ENCODE measurements at places on chromosomes 16 and 17. TPM values are rescaled to one million over a fixed set of nuclear protein-coding genes. Genes with fewer than 3 reads are reported as not detected.

DNA sequence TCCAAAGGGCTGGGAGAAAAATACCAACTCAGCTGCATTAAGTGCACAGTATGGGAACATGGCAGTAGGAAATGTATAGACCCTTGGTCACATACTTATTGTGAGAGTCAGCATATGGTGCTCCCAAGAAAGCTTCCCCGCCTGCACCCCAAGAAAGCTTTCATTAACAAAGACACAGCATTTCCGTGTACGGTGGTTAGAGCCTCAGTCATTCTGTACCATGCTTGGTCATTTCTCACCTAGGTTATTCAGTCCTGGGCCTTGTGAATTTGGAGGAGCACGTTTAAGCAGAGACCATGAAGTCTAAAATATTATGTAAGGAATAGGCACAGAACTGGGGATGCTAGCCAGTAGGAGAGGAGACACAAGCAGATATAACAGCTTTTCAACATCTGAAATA, 56.1 kb downstream of the ESRP2 start:
- H3K36me3 ChIP-seq: peaks cover 21% of the 10 kb centered on the region
- no peaks in the 10 kb centered on the region for H3K27me3 ChIP-seq
- H3K27ac ChIP-seq: no peak overlapping the region
- no peak for DNase-seq
- peak overlapping the region; percentile 28 for H3K4me3 ChIP-seq

The ZACN gene
- total RNA-seq: not detected

The CCL16 gene
- not detected for total RNA-seq

DNA sequence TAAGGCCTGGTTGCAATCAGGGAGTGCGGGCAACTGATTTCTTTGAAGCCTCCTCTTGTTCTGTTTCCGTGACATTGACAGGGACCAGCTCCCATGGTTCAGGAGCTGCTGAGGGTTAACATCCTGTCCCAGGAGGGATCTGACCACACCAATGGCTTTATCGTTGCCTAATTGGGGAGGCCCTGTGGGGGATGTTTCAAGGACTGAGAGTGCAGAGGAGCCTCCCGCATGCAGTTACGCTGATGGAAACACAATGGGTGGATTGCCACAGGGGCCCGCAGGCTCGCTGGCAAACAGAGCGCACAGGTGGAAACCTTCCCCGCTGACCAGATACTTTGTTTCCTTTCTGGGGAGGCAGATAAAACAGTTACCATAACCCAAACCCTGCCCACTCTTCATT, 23.8 kb upstream of the ABCC1 start:
- H3K36me3 ChIP-seq: no peaks in the 10 kb centered on the region
- no peak overlapping the region for H3K27ac ChIP-seq
- no peak overlapping the region for H3K4me3 ChIP-seq
- no peaks in the 10 kb centered on the region for H3K27me3 ChIP-seq

The AGRP gene
- not detected for total RNA-seq

The HSF5 gene
- total RNA-seq: 0.10 TPM

GRCh38 chr17:60720763-60721531, 43.3 kb downstream of the BCAS3 start:
- no peak overlapping the region for H3K27ac ChIP-seq
- H3K36me3 ChIP-seq: no peaks in the 10 kb centered on the region
- peak; percentile 56 for DNase-seq
- no peak overlapping the region for H3K4me3 ChIP-seq
- no peaks in the 10 kb centered on the region for H3K27me3 ChIP-seq

GRCh38 chr17:75637143-75637538, 3.9 kb downstream of the SMIM5 start:
- no peak for DNase-seq
- H3K27ac ChIP-seq: no peak overlapping the region
- peaks cover 3% of the 10 kb centered on the region for H3K36me3 ChIP-seq
- H3K4me3 ChIP-seq: no peak overlapping the region
- H3K27me3 ChIP-seq: peaks cover 4% of the 10 kb centered on the region

DNA sequence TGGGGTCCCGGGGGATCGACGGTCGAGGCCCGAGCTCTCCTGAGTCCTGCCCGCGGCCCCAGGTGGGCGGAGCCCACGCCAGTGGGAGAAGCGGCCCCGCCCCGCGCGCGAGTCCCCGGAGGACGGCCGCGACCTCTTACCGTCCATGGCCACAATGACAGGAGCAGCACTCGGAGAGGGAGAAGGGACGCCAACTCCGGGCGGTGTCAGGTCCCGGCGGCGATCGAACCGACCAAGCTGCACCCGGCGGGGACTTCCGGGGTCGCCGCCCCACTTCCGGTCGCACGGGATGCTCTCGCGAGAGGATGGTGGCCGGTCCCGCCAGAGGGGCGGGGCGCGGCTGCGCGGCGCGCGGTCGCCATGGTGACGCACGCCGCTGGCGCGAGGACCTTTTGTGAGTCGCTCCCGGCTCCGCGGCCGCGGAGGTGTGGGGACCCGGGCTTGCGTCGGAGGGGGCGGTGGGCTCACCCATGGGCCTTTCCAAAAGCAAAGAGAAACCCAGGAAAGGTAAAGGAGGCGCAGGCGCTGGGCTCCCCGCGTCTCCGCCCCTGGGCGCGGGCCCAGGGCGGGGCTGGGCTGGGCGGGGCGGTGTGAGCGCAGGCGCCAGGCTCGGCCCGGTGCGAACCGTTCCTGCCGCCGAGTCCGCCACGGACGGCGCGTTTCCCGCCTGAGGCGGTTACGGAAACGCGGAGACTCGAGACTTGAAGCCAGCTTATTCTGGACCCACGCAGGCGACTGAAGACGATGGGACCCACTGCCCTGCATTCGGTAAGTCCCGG, at the start of the genes CHMP1A and SPATA33:
CHMP1A (minus strand) TSS at position 267 of the 779 bp plus-strand sequence; CDS start at position 147, 120 bp downstream.
SPATA33 (plus strand) TSS at position 395 of the 779 bp plus-strand sequence; CDS start at position 471, 76 bp downstream.
- peaks cover 12% of the 10 kb centered on the region for H3K27me3 ChIP-seq
- peak; percentile 91 for DNase-seq
- H3K4me3 ChIP-seq: peak within 1 kb of the TSS; percentile 97
- H3K4me1 ChIP-seq: peaks cover 8% of the 10 kb centered on the region
- H3K27ac ChIP-seq: peak within 1 kb of the TSS; percentile 72

DNA sequence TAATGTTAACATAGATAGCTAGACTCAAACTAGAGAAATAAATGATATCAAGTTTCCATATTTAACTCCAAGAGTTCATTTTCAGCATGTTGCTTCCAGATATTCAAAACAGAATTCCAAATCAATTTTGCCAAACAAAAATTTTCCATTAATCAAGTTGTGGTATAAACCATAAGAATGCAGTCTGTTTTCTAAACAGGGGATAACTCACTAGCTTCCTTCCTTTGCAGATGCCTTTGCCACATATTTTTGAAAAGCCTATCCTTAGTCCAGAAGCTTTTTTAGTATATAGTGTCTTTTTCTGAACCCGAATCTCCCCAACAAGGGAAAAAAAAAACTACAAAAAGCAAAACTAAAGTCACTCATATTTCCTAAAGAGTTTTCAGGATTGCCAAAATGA, 61.5 kb downstream of the HELZ start:
- no peak for DNase-seq
- H3K4me1 ChIP-seq: no peaks in the 10 kb centered on the region

DNA sequence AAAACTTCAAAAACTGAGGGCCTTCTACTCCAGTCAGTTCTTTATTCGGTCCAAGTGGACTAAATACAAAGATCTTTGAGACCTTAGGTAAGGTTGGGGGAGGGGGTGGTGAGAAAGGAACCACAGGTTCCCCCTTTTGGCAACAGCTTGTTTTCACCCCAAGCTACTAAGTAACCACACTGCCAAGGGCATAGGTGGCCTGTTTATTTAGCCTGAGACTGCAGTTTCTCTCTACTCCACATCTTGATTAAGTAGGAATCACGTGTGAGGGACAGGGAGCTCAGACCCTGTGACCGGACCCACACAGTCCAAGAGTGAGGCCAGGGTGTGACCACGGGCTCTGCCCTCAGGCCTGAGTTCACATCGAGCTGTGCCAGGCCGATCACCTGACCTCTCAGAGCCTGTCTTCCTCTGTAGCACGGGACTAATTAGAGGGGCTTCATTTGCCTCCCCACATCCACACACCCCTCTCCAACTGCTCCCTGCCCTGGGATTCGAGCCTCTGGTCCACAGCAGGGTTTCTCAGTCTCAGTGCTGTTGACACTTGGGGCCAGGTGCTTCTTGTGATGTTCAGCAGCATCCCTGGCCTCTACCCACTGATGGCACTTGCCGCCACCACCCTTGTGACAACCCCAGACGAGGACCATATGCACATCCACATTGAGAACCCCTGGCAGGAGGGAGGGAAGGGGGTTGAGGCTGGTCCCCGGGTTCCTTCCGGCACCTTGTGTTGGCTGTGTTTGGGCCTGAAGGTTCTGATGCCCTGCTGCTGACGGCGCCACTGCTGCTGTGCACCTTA, 17.8 kb downstream of the ST6GALNAC2 start:
- peaks cover 5% of the 10 kb centered on the region for H3K36me3 ChIP-seq
- H3K4me1 ChIP-seq: peaks cover 7% of the 10 kb centered on the region
- no peak overlapping the region for H3K4me3 ChIP-seq
- peaks cover 8% of the 10 kb centered on the region for H3K27me3 ChIP-seq
- H3K27ac ChIP-seq: no peak overlapping the region

GRCh38 chr17:43079641-43080302, 45.4 kb downstream of the BRCA1 start:
- H3K4me3 ChIP-seq: no peak overlapping the region
- no peak for DNase-seq
- H3K27ac ChIP-seq: no peak overlapping the region
- peaks cover 1% of the 10 kb centered on the region for H3K4me1 ChIP-seq

- H3K27ac ChIP-seq: no peak overlapping the region
- H3K27me3 ChIP-seq: no peaks in the 10 kb centered on the region
- H3K4me1 ChIP-seq: peaks cover 16% of the 10 kb centered on the region
- DNase-seq: no peak
- H3K4me3 ChIP-seq: no peak overlapping the region
These were observed 180.7 kb upstream of the ZFHX3 start for GRCh38 chr16:73228649-73229048.

The HAPSTR1 gene
- total RNA-seq: 86.0 TPM

- H3K27me3 ChIP-seq: peaks cover 1% of the 10 kb centered on the region
- no peak within 1 kb of the TSS for H3K27ac ChIP-seq
- no peak within 1 kb of the TSS for H3K4me3 ChIP-seq
- DNase-seq: peak; percentile 60
These were observed at the start of gene MEIOB for GRCh38 chr16:1871974-1872635. MEIOB (minus strand) TSS chr16:1872164; CDS start chr16:1868175, 3,989 bp downstream.

DNA sequence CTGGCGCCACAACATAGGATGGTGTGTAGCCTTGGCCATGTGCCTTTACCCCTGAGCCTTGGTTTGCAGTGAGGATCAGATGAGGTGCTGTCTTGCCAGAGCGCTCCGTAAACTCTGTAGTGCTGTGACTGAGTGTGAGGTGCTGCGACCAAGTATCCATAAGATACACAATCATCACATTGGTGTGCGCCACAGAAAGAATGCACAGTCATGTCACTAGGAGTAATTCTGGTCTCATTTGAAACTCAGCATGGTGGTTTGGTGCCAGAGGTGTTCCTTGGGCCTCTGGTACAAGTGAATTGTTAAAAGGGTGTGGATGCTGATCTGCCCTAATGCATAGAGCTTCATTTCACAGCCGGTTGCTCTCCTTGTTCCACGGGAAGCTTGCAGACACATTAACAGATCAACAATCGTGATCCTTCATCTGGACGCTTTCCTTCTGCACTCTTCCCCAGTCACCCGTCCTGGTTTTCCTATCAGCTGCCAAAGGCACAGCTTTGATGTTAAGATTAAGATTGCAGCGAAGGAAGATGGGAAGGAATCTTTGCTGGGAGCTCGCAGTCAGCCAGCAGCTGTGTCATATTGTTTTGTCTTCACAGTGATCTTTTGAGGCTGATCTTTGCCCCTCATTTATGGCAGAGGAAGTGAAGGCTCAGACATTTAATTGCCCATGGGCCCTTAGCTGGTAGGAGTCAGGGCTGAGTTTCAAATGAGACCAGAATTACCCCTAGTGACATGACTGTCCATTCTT, 79.1 kb downstream of the KSR1 start:
- no peak overlapping the region for H3K4me3 ChIP-seq
- peaks cover 15% of the 10 kb centered on the region for H3K4me1 ChIP-seq
- DNase-seq: no peak
- H3K36me3 ChIP-seq: peaks cover 3% of the 10 kb centered on the region
- H3K27me3 ChIP-seq: no peaks in the 10 kb centered on the region

The ABCC11 gene
- 0.72 TPM for total RNA-seq

DNA sequence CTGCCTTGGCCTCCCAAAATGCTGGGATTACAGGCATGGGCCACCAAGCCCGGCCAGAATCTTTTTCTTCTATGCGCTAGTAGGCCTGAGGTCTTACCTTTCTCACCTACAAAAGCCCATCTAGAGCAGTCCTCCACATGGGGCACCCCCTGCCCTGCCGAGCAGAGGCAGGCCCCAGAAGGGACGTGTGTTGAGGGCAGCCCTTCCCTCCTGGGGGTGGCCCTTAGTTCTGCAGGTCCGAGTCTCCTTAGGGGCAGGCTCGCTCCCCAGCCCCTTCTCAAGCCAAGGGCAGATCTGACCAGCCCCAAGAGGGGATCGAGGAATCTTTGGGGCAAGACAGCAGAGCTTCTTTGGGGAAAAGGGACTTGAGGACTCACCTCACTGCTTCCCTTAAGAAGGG, 17.9 kb upstream of the ALDH3A1 start:
- peaks cover 4% of the 10 kb centered on the region for H3K4me1 ChIP-seq
- DNase-seq: no peak
- peaks cover 4% of the 10 kb centered on the region for H3K27me3 ChIP-seq
- H3K27ac ChIP-seq: no peak overlapping the region
- H3K36me3 ChIP-seq: peaks cover 2% of the 10 kb centered on the region

DNA sequence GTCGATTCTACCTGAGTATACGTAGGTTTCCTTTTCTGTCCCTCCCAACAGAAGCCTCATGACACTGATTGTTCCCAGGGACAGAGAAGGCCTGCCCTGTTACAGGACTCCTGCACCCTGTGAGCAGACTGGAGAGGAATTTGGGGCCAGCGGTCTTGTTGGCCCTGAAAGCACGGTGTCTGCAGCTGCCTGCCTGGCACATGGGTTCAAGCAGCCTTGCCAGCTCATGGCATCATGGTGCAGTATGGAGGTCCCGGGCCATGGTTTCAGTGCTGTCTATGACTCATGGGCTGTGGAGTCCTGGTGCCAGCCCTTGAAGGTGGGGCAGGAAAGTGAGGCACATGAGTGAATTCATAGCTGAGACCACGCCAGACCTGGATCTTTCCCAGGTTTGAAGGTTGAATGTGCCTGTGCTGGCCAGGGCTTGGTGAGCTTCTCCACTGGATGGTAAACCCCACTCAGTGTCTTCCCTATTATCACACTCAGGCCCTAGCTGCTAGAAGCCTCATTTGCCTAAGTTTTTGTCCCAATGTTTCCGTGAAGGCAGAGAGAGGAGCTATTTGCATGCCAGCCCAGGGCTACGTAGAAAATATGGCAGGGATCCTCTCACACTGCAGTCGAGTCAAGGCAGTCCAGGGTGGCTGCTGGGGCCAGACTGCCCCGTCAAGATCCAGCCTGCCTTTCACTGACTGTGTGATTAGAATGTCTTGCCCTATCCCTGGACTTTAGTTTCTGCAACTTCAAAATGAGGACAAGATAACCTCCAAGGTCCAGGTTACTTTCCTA, 277.2 kb upstream of the CCL2 start:
- peaks cover 7% of the 10 kb centered on the region for H3K27me3 ChIP-seq
- no peak overlapping the region for H3K27ac ChIP-seq
- H3K4me3 ChIP-seq: no peak overlapping the region

DNA sequence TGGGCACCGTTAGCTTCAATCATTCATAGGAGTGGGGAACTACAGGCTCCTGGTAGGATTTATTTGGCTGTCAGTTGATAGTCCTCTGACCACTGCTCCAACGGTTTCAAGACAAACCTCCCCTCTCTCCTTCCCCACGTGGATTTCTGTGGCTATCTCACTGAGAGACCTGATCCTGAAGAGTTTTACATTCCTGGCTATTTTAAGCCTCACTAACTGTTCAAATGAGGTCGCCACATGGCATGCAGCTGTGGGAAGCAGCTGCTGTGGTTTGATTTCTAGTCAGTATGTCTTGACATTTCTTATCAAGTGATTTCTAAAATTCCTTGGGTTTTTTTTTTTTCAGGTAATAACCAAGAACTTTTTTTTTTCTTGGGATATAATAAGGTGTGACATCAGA, 38.3 kb downstream of the CDK5R1 start:
- H3K4me3 ChIP-seq: no peak overlapping the region
- peaks cover 19% of the 10 kb centered on the region for H3K4me1 ChIP-seq
- no peaks in the 10 kb centered on the region for H3K36me3 ChIP-seq
- peaks cover 2% of the 10 kb centered on the region for H3K27me3 ChIP-seq

The HOXB1 gene
- not detected for total RNA-seq

The CTRB2 gene
- not detected for total RNA-seq
